Activated T-helper 1 cell treated with anti-CD3 and anti-CD28 coated beads, Interleukin-2, amount 50 U/mL, for 16 hours (primary cell): ENCODE measurements at places on chromosomes 1 and 21.

DNA sequence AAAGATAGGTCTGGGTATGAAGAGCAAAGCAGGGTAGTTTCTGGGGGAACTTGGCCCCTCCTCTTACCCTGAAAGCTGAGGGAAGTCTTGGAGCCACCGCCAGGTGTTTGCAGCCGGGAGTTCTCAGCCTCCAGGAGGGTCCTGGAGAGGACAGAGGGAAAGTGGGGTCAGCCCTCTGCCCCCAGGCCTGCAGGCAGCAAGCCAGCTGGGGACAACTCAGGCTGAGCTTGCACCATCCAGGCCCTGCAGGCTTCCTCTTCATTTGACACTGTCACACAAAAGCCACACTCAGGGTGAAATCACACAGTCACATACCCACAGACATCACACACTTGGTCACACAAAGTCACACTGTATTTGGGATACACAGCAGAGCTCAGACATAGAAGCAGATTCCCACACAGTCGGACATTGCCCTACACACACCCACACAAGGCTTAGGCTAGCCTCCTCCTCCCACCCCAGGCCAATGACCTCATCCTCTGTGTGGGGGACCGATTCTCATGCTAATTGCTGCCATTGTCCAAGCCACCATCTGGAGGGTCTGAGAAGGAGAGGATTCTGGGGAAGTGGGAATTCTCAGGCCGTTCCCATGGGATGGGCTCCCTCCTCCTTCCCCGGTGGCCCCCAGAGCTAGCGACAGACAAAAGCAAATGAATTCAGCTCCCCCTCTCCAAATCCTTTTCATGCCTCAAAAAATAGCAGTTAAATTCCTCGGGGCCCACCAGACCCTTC is 3.7 kb downstream of the NES start:
- no peak for DNase-seq

DNA sequence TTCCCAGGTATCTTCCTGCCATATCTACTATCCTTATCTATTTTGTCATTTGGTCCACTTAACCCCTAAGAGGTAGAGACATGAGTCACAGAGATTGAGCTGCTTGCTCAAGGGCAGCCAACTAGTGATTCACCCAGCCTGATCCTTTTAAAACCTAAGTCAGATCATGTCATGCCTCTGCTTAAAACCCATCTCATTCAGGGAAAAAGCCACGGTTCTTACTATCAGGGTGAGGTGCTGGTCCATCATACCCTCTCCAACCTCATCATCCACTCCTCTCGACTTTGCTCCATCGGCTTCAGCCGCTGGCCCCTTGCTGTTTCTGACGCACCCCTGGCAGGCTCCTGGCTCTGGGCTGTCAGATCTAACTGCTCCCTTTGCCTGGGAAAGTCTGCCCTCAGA is 14.4 kb upstream of the PPP1R15B start:
- no peak for DNase-seq

GRCh38 chr1:233627376-233627775 is 13.5 kb downstream of the KCNK1 start:
- DNase-seq, result no peak

DNA sequence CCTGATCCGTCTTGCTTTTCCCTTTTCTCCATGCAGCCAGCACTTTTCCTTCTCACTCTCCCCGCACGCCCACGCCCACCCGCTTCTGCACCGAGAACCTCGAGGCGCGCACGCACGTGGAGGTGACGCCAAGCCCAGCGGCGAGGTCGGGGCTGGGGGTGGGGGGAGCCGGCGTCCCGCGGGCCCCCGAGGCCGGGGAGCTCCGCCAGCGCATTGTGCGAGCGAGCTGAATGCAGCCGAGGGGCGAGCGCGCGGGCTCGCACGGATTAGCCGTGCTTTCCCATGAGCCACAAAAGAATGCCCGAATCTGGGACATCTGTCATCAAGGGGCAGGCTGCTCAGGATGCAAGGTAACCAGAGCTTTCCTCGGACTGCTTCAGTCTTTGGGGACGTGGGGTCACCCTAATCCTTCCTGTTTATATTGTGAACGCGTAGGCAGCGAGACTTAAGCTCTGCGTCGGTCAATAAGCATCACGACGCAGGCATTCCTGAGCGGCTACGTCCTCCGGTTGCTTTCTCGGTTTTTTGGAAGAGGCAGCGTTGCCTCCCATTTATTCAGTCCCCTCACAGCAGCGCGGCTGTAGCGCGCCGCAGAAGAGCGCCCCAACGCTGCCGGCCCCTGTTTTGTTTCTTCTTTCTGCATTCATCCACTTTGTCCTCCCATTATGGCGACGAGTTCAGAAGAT is 67.3 kb upstream of the AKT3 start:
- no peak for DNase-seq

GRCh38 chr1:43529206-43529731 is 1.4 kb upstream of the PTPRF start:
- peak; percentile 70 for DNase-seq

- no peak for DNase-seq
Measured at GRCh38 chr1:192858456-192858855, 49.6 kb downstream of the RGS2 start.

- no peak for DNase-seq
Measured at GRCh38 chr1:102942324-102942723, 166.0 kb downstream of the COL11A1 start.

GRCh38 chr1:211259638-211260126 is 516 bp downstream of the RCOR3 start:
- no peak for DNase-seq

GRCh38 chr1:158087320-158087927 is 93.3 kb upstream of the CD1D start:
- no peak for DNase-seq
